ENCODE measurements at places on chromosomes 11 and 22. TPM values are rescaled to one million over a fixed set of nuclear protein-coding genes. Genes with fewer than 3 reads are reported as not detected.

Gene MMP7
- total RNA-seq, result not detected

Gene ALX4
- total RNA-seq, result 0.05 TPM

Gene MS4A12
- total RNA-seq, result not detected

Gene SCGB1D2
- total RNA-seq, result 4.0 TPM

DNA sequence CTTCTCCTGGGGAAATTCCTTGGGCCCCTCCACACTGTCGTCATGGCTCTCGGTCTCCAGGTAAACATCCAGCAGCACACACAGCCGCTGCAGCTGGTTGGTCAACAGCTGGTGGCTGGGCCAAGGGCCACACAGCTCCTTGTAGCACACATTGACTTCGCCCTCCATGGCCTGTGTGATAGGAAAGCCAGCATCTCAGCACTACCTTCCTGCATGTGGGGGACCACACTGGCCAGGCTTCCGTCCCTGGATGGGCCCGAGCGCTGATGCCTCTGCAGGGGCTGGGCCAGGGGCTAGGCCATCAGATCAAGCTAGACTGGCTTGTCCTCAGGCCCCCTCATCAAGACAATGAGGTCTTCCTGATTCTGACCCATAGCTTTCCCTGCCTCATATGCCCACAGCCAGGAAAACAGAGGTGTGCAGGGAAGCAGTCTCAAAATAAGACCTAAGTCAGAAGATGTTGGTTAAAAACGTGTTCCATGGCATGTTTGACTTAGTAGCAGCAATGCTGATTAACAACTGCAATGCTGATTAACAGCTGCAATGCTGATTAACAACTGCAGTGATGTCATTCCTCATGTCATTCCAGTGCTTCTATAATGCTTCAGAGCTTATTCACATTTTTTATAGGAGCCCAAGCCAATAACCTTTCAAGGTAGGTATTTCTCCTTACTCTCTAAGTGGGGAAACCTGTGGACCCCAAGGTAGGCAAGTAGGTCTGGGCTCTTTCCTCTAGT, 31.3 kb downstream of the NEFH start:
- no peak for DNase-seq

DNA sequence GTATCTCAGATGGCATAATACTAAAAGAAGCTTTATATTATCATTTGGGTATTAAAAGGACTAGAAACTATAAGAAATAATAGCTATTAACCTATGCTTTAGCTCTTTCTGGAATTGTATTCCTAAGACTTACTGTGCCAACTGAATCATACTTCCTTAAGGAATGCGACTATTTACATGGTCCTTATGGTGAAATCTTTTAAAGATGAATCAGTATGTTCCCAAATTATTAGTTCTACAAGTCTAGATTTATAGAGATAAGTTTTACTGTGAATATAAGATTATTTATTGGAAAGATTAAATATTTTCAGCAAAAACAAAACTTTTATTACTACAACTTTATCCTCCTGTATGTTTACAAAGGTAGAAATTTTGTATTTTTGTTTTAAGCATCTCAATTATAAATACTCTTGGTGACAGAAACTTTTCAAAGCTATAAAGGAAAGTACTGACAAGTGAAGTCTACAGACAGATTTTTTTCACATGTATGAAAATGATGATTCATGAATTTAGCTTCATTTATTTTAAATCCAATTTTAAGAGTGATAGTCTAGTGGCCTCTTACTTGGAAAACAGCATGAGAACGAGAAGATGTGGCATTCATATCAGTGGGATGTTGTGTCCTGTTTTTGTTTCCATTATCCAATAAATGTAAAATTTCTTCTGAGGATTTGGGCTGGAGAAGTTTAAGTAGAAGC, 17.8 kb downstream of the KIF18A start:
- no peak for DNase-seq

GRCh38 chr11:76756341-76756741, 26.8 kb upstream of the TSKU start:
- no peak for DNase-seq

- DNase-seq, result no peak
Observed at GRCh38 chr11:27470166-27470565, 2.4 kb downstream of the LGR4 start.

DNA sequence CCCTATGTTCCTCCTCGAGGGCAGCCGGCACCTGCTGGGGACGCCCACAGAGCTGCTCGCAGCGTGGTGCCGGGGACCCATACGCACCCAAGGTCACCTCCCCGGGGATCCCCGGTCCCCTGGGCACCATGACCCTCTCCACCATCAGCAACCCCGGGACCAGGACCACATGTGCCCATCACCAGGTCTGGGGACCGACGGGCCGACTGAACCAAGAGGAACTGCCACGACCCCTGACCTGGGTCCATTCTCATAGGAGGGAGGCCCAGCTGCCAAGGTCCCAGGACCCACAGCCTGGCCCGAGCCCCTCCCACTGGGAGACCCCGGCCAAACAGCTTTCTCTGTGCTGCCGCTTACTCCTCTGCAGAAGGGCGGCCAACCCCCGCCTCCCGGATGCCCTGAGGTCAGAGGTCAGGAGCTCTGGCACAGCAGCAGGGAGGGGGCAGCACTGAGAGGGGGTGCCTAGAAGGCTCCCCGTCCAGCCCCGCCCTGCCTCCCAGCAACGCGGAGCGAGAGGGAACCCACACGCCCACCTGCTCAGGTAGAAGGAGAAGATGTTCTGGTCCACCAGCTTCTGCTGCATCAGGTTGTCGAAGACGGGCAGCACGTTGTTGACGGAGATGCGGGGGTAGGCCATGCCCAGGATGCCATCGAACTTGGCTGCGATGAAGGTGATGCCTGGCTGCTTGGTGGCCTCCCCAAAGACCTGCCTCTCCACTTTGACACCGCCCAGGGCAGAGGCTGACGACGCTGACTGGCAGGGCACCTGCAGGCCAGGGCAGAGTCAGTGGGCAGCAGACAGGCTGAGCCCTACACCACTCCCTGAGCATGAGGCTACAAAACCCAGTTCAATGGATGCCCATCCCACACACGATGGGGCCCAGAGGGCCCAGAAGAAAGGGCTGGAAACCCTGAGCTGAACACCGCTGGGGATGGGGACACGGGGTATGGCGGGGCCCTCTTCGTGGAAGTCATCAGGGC, 6.6 kb downstream of the CTSD start:
- peak; percentile 66 for DNase-seq

GRCh38 chr22:36510384-36510783, 3.5 kb upstream of the FOXRED2 start:
- no peak for DNase-seq

GRCh38 chr11:100734743-100735527, 47.8 kb downstream of the ARHGAP42 start:
- no peak for DNase-seq

- DNase-seq, result no peak
Observed at GRCh38 chr11:24344222-24344621, 152.6 kb upstream of the LUZP2 start.

DNA sequence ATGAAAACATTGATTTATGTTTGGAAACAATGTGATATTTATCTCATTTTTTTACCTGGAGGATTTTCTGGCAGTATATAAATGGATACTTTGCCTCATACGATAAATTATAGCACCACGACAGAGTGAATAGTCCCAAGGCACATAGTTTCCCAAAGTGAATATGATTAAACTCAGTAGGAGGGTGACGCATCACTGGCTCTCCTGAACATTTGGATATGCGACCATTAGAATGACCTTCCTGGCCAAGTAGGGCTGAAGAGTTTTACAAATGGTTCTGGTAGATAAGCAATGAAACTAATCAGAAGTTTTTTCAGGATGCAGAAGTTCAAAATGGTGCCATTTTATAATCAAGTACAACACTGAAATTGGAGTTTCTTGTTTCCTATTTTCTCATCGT, 397.7 kb downstream of the AASDHPPT start:
- DNase-seq, result no peak

DNA sequence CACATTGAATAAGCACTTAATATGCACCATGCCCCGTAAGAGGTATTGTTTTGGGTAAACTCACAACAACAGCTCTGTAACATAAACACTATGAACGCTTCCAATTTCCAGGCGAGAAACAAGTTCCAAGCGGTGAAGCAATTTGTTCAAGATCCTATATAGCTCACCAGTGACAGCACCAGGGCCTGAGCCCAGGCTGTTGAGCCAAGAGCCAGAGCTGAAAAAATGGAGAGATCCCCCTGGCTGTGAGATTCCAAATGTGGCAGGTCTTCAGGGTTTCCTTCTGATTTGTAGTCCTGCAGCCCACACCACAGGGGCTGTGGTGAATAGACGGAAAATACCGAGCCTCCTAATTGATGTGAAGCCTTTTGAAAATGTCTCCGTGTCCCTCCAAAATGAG, 268.0 kb upstream of the KIRREL3 start:
- no peak for DNase-seq

DNA sequence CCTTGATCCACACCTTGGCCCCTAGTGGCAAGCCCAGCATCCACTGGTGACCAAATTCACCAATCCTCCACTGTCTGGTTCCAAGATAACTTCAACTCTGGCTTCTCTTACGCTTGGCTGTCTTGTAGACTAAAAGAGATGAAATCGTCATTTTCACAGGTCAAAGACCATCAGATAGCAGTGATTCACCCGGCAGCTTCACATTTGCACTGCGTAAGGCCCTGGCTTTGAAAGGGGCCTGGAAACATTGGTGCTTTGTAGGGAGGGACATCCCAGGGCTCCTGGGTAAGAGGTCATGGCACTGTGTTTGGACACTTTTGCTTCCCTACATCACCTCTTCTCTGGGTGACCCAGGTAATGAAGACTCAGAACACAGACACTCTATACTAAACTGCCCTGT, 30.1 kb upstream of the FADD start:
- no peak for DNase-seq

DNA sequence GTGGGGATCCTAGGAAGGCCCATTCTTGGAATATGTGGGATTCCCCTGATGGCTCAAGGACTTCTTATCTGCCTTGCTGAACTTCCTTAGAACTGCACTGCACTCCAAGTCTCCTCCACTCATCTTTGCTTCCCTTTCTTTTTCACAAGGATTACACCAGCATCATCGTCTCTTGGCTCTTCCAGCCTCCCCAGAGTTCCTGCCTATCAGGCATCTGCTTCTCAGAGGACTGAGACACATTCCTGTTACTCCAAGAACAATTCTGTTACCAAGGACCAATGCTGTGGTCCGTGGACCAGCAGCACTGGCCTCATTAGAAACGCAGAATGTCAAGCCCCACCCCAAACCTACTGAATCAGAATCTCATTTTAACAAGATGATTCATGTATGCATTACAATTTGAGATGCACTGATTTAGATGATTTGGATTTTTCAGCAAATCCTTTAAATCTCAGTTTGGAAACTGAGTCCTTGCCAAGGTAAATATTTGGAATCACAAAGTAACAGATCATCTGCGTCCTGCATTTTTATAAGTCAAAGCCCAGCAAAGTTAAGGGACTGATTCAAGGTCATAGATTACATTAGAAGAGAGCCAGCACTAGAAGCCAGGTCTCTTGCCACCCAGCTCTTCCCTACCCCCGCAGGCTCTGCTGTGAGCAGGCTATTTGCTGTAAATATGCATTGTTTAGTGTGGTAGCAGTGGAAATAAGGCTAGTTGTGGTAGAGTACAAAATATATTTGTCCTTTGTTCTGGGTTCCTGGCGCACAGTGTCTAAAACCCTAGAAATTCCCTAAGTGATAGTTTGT, 110.9 kb downstream of the SWAP70 start:
- DNase-seq, result no peak

- DNase-seq, result no peak
Observed at GRCh38 chr11:106156290-106156937, 79.0 kb downstream of the AASDHPPT start.

GRCh38 chr11:66976028-66976467, 944 bp downstream of the C11orf86 start:
- DNase-seq, result no peak

DNA sequence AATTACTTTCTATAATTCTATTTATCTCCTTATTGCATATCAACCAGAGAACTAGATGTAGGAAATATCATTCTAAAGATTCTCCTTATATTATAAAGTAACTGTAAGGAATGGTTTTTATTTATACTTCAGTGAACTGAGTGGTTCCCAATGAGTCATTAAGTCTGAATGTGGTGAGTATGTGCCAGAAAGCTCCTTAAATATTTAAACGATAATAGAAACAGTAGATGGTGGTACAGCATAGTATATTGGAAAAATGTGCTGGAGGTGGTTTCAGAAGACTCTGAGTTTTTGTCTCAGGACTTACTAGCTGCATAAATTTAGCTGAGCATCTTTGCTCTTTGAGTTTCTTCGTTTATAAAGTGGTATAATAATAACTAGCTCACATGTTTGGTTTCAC, 653.5 kb downstream of the FAM181B start:
- DNase-seq, result no peak

GRCh38 chr22:25085930-25086901, 113.4 kb upstream of the CRYBB3 start:
- no peak for DNase-seq

GRCh38 chr22:37070744-37071143, 19.2 kb downstream of the KCTD17 start:
- DNase-seq, result peak; percentile 18

- no peak for DNase-seq
Observed at GRCh38 chr11:70586261-70587074, 188.1 kb downstream of the CTTN start.

DNA sequence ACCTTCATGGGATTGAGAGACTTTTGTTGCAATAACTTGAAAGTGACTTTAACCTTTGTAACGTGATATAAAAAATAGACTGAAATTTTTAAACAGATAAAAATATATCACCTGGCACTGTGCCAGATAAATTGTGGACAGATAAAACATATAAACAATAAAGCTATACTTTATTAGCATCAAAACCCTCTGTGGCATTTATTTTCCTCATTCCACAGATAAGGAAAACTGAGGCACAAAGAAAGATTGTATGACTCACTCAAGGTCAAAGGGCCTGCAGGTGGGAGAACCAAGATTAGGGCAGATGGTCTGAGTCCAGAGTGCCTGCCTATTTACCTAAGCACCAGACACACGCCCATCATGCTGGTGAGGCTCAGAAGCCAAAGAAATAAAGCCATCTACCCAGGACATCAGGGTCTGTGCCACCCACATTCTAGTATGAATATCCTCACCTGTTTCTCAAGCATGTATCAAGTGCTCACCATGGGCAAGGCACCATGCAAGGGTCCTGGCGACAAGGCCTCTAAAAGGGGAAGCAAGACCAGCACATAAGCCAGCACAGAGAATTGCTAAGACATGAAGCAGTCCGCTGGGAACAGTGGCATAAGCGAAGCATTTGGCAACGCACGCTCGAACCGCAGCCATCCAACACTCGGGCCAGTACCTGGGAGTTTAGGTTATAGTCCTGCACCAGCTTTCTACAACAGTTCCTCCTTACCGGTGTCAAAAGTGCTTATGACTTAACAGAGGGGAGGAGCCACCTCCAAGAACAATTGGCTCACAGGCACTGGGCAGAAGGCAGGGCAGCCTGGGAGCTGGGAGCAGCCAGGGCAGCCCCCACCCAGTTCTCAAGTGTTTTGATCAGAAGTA, 17.6 kb downstream of the MYH9 start:
- peak; percentile 70 for DNase-seq

DNA sequence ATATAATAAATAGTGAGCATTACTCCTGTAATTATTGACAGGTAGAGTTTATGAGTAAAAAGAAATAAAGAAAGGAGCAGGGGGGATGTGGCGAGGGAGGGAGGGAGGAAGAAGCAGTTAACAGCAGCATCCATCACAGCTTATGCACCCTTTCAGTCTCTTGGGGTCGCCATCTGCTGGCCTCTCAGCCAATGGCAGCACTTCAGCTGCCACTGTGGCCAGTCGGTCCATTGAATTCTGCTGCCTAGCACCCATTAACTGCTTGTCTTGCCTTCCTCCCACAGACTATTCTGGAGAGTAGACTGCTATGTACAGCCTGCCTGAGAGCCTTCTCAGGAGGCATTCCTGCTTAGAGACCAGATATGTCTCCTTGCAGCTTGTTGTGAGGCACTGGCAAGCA, 388.3 kb downstream of the TENM4 start:
- DNase-seq, result no peak

- DNase-seq, result no peak
Observed at GRCh38 chr11:44371706-44372105, 61.8 kb upstream of the ALX4 start.

All from Right ventricle myocardium inferior (tissue), 1 donor.